ENCODE measurements at places on chromosomes 4 and X.
A peak's percentile ranks its signal among the peaks of the same experiment; 100 is the strongest.

DNA sequence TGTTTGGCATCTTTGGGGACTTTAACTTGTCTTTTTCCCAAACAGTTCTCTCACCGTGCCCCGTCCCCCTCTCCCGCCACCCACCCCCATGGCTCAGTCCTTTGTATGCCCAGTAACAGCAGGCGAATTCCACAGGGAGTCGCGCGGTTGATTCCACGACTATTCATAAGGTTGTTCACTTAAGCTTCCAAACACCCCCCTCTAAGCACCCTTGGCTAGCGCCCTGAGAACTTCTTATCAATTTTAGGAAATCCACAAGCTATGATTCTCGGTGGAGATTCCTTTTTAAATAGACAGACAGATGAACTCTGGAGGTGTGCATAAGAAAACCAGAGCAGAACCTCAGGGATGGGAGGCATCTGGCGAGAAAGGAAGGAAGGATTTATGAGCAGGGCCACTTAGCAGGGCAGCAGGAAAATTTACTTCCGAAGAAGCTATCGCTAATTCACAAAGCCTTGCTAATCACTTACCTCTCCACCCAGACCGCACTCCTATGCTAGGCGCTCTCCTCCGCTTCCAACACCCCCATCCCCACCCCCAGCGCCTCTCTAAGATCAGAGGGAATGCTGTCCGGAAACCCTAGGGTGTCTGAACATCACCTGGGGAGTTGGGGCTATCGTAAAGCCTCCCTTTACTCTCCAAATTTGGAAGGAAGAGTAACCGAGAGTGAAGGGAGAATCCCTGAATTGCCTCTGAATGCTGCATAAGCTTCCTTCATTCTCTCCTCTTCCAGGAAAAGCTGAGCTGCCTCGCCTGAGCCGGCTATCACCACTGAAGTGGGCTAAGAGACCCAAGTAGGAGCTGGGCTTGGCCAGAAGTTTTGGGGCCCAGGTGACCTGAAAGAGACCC is 1.7 kb downstream of the UNC5C start:
- DNase-seq, result peak; percentile 80
- no peaks in the 10 kb centered on the region for H3K4me1 ChIP-seq
- peaks cover 3% of the 10 kb centered on the region for H3K27me3 ChIP-seq
- H3K27ac ChIP-seq, result peak overlapping the region; percentile 39

DNA sequence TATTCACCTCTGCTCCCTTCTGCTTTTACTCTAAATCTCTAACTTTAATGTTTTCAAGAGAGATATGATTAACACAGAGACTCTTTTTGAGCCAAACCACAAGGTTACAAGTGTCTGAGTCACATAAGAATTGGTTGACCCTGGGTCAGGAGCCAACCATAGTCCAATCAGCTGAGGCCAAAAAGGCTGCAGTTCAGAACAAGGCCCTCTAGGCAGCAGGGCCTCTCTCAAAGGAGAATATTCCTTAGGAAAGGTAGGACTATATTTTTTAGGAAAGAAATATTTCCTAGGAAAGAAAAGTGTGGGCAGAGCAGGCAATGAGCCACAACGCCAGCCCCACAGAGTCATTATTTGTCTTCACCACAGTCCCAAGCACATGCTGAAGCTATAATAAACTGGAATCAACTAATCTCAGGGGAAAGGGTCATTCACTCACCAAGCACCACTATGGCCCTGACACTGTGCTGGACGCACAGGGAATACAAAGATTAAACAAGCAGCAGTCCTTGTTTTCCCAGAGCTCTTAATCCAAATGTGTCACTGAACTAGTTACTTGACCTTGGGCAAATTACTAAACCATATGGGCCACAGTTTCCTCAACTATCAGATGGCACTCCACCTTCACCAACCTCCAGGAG is 2.2 kb downstream of the ATP8A1 start:
- H3K4me3 ChIP-seq, result no peak overlapping the region
- H3K27me3 ChIP-seq, result no peaks in the 10 kb centered on the region
- no peaks in the 10 kb centered on the region for H3K36me3 ChIP-seq
- H3K4me1 ChIP-seq, result no peaks in the 10 kb centered on the region
- no peak overlapping the region for H3K27ac ChIP-seq

DNA sequence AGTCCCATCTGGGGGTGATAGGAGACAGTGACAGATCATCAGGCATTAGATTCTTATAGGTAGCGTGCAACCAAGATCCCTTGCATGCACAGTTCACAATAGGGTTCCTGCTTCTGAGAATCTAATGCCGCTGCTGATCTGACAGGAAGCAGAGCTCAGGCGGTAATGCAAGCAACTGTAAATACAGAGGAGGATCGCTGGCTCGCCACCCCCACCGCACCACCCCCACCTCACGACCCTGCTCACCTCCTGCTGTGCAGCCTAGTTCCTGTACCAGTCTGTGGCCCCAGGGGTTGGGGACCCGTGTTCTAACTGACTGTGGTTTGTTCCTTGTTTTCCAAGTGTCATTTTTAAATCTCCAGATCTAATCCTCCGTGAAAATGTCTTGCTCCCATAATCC is 89.0 kb upstream of the MAPK10 start:
- no peaks in the 10 kb centered on the region for H3K36me3 ChIP-seq
- no peak overlapping the region for H3K4me3 ChIP-seq
- H3K27ac ChIP-seq, result no peak overlapping the region
- H3K27me3 ChIP-seq, result no peaks in the 10 kb centered on the region

- no peak for DNase-seq
- no peak overlapping the region for H3K4me3 ChIP-seq
- no peaks in the 10 kb centered on the region for H3K4me1 ChIP-seq
- H3K27me3 ChIP-seq, result no peaks in the 10 kb centered on the region
These were observed 44.2 kb downstream of the EIF2S3 start for GRCh38 chrX:24098932-24099331.

GRCh38 chr4:44738615-44739014 is 12.3 kb upstream of the GNPDA2 start:
- H3K4me3 ChIP-seq, result no peak overlapping the region
- DNase-seq, result peak; percentile 6
- H3K4me1 ChIP-seq, result no peaks in the 10 kb centered on the region
- no peaks in the 10 kb centered on the region for H3K27me3 ChIP-seq
- no peak overlapping the region for H3K27ac ChIP-seq
